Kasumi-1 (cell line): ENCODE measurements at places on chromosomes 1 and 21.

DNA sequence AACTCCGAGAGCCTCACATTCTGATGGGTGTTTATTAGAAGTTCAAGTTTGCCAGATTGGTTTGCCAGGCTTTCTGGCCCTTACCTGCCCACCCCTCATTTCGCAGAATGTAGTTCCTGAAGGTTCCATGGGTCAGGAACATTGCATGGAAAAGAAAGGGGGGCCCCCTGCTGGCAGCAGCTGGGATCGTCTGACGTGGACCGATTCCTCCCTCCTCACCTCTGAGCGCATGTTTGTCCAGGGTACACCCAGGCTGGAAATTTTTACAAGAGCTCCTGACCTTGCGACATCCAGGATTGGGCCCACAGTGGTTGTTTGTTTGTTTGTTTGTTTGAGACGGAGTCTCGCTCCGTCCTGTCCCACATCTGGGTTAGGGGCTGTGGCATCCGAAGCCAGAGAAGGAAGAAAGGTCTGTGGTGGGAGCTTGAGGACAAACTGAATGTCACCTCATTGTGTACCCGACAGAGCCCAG is 126.0 kb upstream of the TMEM51 start:
- no peak for DNase-seq

DNA sequence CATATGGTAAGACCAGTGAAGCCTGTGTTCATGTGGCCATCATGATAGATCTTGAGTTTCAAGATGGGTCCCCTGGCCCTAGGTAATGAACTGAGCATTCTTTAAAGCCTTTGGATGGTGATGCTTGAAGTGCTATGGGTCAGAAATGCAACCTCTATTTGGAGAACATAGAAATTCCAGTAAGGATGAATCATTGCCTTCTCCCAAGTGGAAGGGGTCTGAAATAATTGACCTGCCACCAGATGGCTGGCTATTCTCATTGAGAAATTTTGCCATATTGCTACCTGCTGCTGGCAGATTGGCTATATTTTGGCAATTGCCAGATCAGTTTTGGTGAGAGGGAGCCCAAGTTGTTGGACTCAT is 739 bp upstream of the IFI6 start:
- no peak for DNase-seq

DNA sequence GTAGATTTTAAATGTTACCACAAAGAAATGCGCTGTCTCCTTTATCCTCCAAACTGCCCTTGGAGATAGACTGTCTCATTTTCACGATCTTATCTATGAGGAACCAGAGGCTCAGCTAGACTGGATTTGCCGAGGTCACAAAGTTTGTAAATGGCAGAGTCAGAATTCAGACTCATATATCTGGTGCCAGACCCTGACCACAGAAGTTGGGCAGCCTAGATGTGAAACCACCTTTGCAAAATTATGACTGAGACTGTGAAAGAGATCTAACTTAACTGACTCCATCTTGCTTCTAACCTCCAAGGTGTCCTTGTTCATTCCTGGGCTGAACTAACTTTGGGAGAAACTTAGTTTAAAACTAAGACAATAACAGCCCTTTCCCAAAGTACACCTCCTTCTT is 14.1 kb downstream of the CNR2 start:
- DNase-seq: no peak

GRCh38 chr1:236767276-236767675 is 27.8 kb upstream of the MTR start:
- no peak for DNase-seq

- no peak for DNase-seq
These were observed at the start of gene LAMB3 for GRCh38 chr1:209652121-209652735. Gene LAMB3 (minus strand): TSS chr1:209652425. CDS start chr1:209650944, 1,481 bp downstream.
